Activated T-helper 1 cell treated with anti-CD3 and anti-CD28 coated beads, Interleukin-12 subunit alpha, Interleukin-12 subunit beta, Interleukin-2, Interleukin-4 antibody, amounts not matched to agents 30 ng/mL and 10 ng/mL and 1 ng/mL, durations not matched to agents 14 hours and 24 hours and 36 hours (primary cell): ENCODE measurements at places on chromosomes 1 and 21. TPM values are rescaled to one million over a fixed set of nuclear protein-coding genes. Genes with fewer than 3 reads are reported as not detected.

DNA sequence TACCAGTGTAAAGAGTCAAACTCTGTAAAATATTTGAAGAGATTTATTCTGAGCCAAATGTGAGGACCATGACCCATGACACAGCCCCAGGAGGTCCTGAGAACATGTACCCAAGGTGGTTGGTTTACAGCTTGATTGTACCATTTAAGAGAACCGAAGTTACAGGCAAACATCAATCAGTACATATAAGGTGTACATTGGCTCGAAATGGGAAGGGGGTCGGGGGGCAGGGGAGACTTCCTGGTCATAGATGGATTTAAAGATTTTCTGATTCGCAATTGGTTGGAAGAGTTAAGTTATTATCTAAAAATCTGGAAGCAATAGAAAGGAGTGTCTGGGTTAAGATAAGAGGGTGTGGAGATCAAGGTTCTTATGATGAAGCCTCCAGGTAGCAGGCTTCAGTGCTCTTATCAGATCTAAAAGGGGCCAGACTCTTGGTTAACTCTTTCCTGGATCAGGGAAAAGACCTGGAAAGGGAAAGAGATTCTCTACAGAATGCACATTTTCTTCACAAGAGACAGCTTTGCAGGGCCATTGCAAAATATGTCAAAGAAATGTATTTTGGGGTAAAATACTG lies 47.5 kb upstream of the NTPCR start:
- no peak for DNase-seq

Gene FAM72C
- total RNA-seq, result 11.3 and 15.2 TPM in 2 replicates

Gene SLC16A4
- total RNA-seq, result 0.16 and 0.39 TPM in 2 replicates

GRCh38 chr1:230705289-230706019 lies 8.5 kb downstream of the AGT start:
- no peak for DNase-seq

DNA sequence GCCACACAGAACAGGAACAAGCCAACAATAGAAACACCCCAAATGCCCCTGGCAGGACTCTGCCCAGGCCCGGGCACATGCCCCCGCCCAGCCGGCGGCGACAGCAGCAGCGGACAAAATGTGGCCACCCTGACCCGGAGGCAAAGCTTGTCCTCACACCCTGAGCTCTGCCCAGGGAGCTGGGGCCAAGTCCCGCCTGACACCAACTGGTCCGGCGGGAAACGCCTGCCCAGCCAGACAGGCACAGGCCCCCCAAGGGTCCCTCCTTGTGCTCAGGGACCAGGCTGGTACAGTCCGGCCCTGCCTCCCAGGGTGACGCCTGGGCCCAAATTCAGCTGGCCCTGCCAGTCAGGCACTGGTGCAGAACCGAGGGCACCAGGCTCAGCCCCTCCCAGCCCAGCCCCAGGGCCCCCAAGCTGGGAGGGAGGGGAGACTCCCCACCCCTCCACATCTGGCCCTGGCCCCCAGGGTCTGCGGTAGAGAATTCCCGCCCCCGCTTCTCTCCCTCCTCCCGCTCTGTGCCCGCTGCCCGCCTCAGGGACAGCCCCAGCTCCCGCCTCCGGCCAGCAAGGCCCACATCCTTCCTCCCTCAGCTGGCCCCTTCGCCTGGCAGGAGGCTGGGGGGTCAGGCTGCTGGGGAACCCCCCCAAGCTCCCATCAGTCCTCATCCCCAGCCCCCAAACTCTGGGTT lies 2.0 kb downstream of the AHDC1 start:
- DNase-seq, result no peak

DNA sequence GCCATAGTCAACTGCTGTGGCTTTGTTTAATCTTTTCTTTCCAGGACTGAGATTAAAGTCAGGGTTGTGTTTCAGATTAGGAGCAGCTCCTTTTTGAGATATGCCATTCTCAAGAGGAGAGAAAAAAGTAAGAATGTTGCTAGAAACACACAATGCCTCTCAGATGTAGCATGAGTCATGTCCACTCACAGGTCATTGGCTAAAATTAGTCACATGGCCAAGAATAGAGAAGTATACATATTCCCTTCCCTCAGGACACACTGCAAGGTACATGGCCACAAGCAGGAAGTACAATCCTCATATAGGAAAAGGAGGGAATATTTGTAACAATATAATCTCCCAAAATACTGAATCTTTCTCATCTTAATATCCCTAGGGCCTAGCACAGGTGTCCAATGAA lies 141.9 kb upstream of the PTBP2 start:
- DNase-seq, result no peak

Gene CLDN17
- not detected in 2 replicates for total RNA-seq

DNA sequence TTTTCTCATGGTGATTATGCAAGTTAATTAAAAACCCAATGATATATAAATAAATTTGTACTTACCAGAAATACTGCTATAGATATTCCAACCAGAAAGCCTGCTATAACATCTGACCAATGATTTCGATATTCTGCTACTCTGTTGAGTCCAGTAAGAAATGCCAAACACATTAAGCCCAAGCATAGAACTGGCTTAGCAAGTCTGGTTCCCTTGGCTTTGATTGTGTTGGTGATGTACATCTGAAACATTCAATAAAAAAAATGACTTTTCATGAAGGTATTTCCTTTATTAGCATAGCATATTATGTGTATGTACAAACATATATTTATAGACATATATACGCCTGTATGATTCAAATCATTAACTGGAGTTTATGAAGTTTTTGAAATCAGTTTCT lies 82.8 kb downstream of the PLPPR5 start:
- DNase-seq, result no peak

Gene ADORA1
- total RNA-seq, result not detected in 2 replicates

DNA sequence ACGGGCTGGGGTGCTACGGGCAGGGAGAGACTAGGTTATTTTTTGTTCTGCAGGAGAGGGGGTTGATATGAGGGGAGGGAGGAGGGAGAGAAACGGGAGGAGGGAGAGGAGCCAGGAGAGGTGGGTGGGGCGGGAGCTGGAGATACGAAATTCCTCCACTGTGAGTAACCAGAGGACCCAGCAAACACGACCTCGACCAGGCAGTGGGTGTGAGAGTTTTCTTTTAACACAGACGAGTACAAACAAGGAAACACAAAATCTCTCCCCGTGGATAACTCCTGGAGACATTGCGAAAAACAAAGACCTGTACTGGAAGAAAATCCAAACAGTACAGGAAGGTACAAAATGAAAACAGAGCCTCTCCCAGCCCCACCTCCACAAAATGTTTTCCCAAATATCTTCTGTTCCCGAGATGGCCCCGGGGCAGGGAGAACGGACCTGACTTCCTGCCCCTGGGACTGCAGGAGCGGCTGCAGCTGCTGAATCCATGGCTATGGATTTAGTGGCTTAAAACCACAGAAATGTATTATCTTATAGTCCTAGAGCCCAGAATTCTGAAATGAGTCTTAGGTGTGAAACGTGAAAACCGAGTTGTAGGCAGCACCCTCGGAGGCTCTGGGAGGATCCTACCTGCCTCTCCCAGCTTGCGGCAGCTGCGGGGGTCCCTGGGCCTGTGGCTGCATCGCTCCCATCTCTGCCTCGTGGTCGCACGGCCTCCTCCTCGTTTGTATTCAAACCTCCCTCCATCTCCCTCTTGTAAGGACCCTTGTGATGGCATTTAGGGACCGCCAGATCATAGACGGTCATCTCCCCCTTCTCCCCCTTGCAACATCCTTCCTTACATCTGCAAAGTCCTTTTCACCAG lies 82.2 kb downstream of the RIPK4 start:
- no peak for DNase-seq

Gene AQP10
- not detected in 2 replicates for total RNA-seq

DNA sequence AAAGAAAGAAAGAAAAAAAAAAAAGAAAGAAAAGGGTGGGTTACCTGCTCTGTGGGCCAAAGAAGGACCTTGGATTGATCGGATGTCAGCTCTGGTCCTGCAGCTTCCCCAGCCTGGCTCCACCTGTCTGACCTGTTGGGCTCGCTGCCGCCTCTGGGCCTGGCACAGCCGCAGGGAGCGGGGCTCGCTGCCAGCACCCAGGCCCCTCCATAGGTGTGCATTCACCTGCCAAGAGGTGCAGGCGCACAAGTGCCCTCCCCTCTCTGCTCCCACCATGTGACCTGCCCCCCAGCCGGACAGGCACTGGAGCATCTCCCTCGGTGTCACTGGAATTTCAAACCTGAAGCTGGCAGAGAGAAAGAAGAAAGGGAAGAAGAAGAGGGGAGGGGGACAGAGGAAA lies 33.1 kb upstream of the GPR157 start:
- no peak for DNase-seq

DNA sequence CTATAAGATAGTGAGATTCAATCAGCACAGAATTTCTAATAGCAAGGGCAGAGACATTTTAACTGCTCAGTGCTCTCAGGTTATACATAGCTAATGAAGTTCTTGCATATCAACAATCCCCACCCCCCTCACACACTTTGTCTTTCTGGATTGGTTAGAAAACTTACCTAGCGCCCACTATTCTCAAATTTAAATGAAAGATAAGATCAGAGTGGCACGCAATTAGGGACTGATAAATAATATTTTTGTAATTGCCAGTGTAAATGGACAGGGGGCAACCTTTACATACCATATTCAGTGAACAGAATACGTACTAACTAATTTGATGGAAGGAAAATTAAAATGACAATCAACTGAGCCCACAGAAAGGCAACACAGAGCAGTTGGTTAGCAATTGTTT lies 11.7 kb downstream of the SELL start:
- DNase-seq, result no peak
